Muscle of leg (tissue), 16 donors: ENCODE measurements at places on chromosomes 12 and 14. TPM values are rescaled to one million over a fixed set of nuclear protein-coding genes. Genes with fewer than 3 reads are reported as not detected.

CCDC184 gene
- total RNA-seq = 1.2 TPM

C12orf50 gene
- total RNA-seq = 0.09 TPM

DNA sequence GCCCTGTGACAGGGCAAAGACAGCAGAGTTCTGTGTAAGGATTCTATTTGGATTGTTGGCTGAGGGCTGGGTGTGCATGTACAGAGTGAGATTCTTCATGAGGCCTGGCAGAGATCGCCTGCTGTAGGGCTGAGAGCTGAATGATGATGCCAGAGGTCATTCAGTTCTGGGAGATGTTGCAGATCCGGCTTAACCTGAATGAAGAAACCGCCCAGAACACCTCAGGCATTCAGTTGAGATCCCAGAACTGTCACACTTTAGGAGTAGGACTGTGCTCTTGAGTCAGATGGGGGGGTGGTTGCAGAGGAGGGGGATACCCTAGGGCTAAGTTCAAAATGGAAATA lies 5.8 kb upstream of the EVL start:
- H3K27me3 ChIP-seq = no peaks in the 10 kb centered on the region
- no peaks in the 10 kb centered on the region for H3K4me1 ChIP-seq
- no peak overlapping the region for H3K27ac ChIP-seq
- H3K36me3 ChIP-seq = no peaks in the 10 kb centered on the region

DNA sequence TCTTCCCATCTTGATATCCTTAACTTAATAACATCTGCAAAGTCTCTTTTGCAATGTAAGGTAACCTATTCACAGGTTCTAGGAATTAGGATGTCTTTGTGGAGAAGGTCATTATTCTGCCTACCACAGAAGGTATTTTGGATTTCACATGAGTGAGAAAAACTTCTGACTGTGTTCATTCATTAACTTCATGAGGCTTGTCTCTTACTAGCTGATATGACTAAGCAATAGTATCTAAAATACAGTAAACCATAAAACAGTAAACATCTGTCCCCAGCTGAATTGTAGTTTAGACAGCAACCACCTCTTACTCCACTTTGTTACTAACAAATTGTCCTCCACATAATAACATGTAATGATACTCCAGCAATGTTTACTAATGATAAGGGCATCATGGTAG lies 198.1 kb downstream of the SEC23A start:
- H3K27ac ChIP-seq = no peak overlapping the region
- H3K27me3 ChIP-seq = no peaks in the 10 kb centered on the region
- H3K36me3 ChIP-seq = no peaks in the 10 kb centered on the region
- DNase-seq = no peak
- no peaks in the 10 kb centered on the region for H3K4me1 ChIP-seq

KRT73 gene
- 0.09 TPM for total RNA-seq
